Activated T-cell treated with anti-CD3 and anti-CD28 coated beads, Interleukin-2, amount 50 U/mL, for 72 hours (primary cell): ENCODE measurements at places on chromosomes 13 and 19. TPM values are rescaled to one million over a fixed set of nuclear protein-coding genes. Genes with fewer than 3 reads are reported as not detected.

- DNase-seq: no peak
Measured at GRCh38 chr13:43339805-43340550, 316.6 kb downstream of the DNAJC15 start.

DNA sequence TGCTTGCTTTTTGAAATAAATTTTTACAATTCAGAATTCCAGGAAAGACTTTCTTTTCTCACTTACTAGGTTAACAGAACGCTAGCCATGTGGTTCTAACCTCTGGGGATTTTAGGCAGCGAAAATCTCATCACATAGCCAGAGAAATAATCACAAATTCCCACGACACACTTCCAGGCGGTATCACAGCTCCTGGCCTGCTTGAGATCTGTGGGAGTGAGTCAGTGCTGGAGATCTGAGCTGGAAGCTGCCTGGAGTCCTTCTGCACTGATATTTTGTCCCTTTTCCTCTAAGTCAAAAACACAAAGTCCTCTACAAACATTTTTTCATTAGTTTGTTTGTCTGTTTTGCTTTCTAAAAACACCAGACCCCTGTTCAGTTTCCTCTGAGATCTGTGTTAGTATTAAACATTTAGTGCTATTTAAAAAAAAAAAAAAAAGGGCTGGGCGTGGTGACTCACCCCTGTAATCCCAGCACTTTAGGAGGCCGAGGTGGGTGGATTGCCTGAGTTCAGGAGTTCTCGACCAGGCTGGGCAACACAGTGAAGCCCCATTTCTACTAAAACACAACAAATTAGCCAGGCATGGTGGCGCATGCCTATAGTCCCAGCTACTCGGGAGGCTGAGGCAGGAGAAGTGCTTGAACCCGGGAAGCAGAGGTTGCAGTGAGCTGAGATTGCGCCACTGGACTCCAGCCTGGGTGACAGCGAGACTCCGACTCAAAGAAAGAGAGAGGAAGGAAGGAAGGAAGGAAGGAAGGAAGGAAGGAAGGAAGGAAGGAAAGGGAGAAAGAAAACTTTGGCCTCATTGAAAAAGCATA, 12.2 kb upstream of the UBE2L5 start:
- no peak for DNase-seq

ZNF486 gene
- total RNA-seq: 17.3 TPM

- peak; percentile 4 for DNase-seq
Measured at GRCh38 chr13:44140888-44141724, 232.5 kb upstream of the SERP2 start.

THSD8 gene
- total RNA-seq: 27.1 TPM

DNA sequence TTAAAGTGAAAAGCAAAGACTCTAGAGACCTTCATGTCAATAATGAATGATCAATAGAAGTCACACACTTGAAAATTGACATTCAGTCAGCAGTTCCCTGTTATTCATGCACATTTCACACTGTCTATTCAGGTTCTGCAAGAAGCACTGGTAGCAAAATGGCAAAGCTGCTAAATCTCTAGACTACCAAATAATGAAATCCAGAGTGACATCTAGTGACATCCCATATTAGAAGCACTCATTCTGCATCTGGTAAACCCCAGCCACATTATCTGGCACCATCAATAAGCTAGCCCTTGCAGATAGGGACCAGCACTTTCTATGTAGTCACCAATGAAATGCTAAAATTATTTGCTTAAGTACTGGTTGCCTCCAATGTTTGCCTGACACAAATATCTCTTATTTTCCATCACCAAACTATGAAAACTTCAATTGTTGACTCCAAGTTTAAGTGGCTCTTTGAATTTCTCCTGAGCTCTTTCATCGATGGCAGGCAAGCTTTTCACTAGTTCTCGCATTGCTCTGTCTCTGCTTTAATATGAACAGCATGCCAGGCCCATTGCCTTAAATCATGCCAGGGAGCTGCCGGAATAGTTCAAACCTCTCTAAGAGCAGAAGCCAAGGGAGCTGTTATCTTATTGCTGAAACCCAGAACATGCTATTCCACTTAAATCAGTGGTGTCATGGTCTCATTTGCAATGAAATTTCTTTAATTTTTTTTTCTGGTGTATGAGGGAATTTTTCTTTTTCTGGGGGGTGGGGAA, 409.9 kb downstream of the MZT1 start:
- DNase-seq: no peak

- DNase-seq: no peak
Measured at GRCh38 chr19:28972058-28972852, 240.7 kb downstream of the UQCRFS1 start.
